Kidney (tissue), 22 donors: ENCODE measurements at places on chromosomes 2 and 18. TPM values are rescaled to one million over a fixed set of nuclear protein-coding genes. Genes with fewer than 3 reads are reported as not detected.

CXCR1 gene
- 0.09 TPM for total RNA-seq

POLR1B gene
- total RNA-seq = 24.4 TPM

GPR45 gene
- not detected for total RNA-seq

GPR39 gene
- 8.7 TPM for total RNA-seq

MRO gene
- 2.9 TPM for total RNA-seq

HOXD12 gene
- not detected for total RNA-seq

CYTIP gene
- 24.0 TPM for total RNA-seq

FASTKD1 gene
- 24.2 TPM for total RNA-seq

ARHGEF4 gene
- total RNA-seq = 0.94 TPM

ANKAR gene
- total RNA-seq = 12.4 TPM

NPHP1 gene
- total RNA-seq = 11.8 TPM

MSH6 gene
- 32.8 TPM for total RNA-seq

ALPG gene
- not detected for total RNA-seq

TSPYL6 gene
- not detected for total RNA-seq

MLPH gene
- 9.6 TPM for total RNA-seq

OR6B3 gene
- not detected for total RNA-seq

STON1 gene
- 15.7 TPM for total RNA-seq

SLC38A11 gene
- 20.0 TPM for total RNA-seq

CHRNA1 gene
- not detected for total RNA-seq

TIA1 gene
- 97.6 TPM for total RNA-seq

SRD5A2 gene
- 0.22 TPM for total RNA-seq

PTPRN gene
- total RNA-seq = not detected

ANKRD30BL gene
- not detected for total RNA-seq

FLACC1 gene
- total RNA-seq = 3.7 TPM

MSH2 gene
- total RNA-seq = 17.0 TPM

SLC9A4 gene
- total RNA-seq = 2.8 TPM

PRSS56 gene
- not detected for total RNA-seq

EPB41L3 gene
- total RNA-seq = 44.6 TPM

KLHL41 gene
- 1.8 TPM for total RNA-seq

SCN7A gene
- 3.6 TPM for total RNA-seq

UGT1A4 gene
- total RNA-seq = 1.1 TPM

CCBE1 gene
- 2.2 TPM for total RNA-seq

CRYGD gene
- not detected for total RNA-seq

CASP8 gene
- 35.3 TPM for total RNA-seq

ERMN gene
- total RNA-seq = 1.6 TPM
